ENCODE measurements at places on chromosomes 16 and 17. TPM values are rescaled to one million over a fixed set of nuclear protein-coding genes. Genes with fewer than 3 reads are reported as not detected.

TNFSF12 gene
- 12.6 TPM for total RNA-seq

DYNLRB2 gene
- total RNA-seq, result not detected

DNA sequence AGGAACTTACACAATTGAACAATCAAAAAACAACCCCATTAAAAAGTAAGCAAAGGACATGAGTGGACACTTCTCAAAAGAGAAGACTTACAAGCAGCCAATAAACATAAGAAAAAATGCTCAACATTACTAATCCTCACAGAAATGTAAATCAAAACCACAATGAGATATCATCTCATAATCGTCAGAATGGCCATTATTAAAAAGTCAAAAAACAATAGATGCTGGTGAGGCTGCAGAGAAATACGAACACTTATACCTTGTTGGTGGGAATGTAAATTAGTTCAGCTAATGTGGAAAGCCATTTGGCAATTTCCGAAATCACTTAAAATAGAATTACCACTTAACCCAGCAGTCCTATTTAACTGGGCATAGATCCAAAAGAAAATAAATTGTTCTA, 301.9 kb upstream of the KCNJ16 start:
- H3K27ac ChIP-seq, result no peak overlapping the region
- H3K4me3 ChIP-seq, result no peak overlapping the region
- H3K36me3 ChIP-seq, result no peaks in the 10 kb centered on the region
- no peak for DNase-seq

GRCh38 chr16:4392382-4393239, 21.0 kb downstream of the VASN start:
- no peak overlapping the region for H3K4me3 ChIP-seq
- H3K27me3 ChIP-seq, result no peaks in the 10 kb centered on the region
- H3K36me3 ChIP-seq, result no peaks in the 10 kb centered on the region
- no peak overlapping the region for H3K27ac ChIP-seq
- H3K4me1 ChIP-seq, result peaks cover 19% of the 10 kb centered on the region

GRCh38 chr17:51595826-51596398, 335.6 kb downstream of the UTP18 start:
- H3K36me3 ChIP-seq, result no peaks in the 10 kb centered on the region
- H3K27me3 ChIP-seq, result no peaks in the 10 kb centered on the region
- H3K4me1 ChIP-seq, result no peaks in the 10 kb centered on the region
- no peak overlapping the region for H3K27ac ChIP-seq

DNA sequence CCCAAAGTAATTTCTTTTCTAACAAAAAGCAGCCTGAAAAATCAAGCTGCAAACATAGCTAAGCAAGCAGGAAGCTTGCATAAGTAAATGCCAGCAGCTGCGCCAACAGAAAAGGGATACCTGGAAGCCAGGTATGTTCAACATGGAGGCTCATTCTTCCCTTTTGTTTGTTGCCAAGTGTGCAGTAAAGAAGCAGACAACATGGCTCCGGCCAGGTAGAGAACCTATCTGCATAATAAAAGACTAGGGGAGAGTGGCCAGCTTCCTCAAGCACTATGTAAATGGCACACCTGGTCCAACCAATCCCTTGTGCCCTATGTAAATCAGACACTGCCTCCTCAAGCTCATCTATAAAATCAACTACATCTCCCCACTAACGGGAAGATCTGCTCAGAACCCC, 1407.0 kb downstream of the CDH11 start:
- H3K4me3 ChIP-seq, result no peak overlapping the region
- no peaks in the 10 kb centered on the region for H3K4me1 ChIP-seq
- H3K27ac ChIP-seq, result no peak overlapping the region
- no peak for DNase-seq
